ENCODE measurements at places on chromosomes 1 and 21. TPM values are rescaled to one million over a fixed set of nuclear protein-coding genes. Genes with fewer than 3 reads are reported as not detected.

VASH2 gene
- 0.11 TPM for total RNA-seq

FMN2 gene
- total RNA-seq: not detected

RHOU gene
- total RNA-seq: 1.2 TPM

HFM1 gene
- not detected for total RNA-seq

SYF2 gene
- total RNA-seq: 35.7 TPM

CCDC30 gene
- total RNA-seq: 3.0 TPM

TRAF3IP3 gene
- 194 TPM for total RNA-seq

TNFRSF4 gene
- total RNA-seq: 142 TPM

S100A7A gene
- total RNA-seq: not detected

OR2W3 gene
- total RNA-seq: not detected

DCST2 gene
- total RNA-seq: 0.20 TPM

MTF1 gene
- total RNA-seq: 21.3 TPM

EPS15 gene
- 56.6 TPM for total RNA-seq

FCRL1 gene
- total RNA-seq: 0.29 TPM

CFHR3 gene
- not detected for total RNA-seq

TSPEAR gene
- not detected for total RNA-seq

SPATA21 gene
- not detected for total RNA-seq

LENEP gene
- not detected for total RNA-seq

NTNG1 gene
- total RNA-seq: 1.0 TPM

RIIAD1 gene
- total RNA-seq: not detected

ITLN2 gene
- not detected for total RNA-seq
